GM12891 (cell line): ENCODE measurements at places on chromosomes 5 and 9.

- peak; percentile 12 for DNase-seq
Measured at GRCh38 chr5:32713361-32713769, 2.2 kb downstream of the NPR3 start.

DNA sequence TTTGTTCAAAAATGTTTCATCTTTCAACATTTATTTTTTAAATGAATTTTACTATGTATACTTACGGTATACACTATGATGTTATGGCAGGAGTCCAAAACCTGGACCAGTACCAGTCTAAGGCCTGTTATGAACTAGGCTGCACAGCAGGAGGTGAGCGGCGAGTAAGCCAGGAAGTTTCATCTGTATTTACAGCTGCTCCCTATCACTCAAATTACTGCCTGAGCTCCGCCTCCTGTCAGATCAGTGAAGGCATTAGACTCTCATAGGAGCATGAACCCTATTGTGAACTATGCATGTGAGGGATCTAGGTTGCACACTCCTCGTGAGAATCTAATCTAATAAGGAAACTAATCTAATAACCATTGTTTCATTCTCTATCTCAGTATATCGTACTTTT lies 715.5 kb upstream of the PTPRD start:
- DNase-seq, result no peak

DNA sequence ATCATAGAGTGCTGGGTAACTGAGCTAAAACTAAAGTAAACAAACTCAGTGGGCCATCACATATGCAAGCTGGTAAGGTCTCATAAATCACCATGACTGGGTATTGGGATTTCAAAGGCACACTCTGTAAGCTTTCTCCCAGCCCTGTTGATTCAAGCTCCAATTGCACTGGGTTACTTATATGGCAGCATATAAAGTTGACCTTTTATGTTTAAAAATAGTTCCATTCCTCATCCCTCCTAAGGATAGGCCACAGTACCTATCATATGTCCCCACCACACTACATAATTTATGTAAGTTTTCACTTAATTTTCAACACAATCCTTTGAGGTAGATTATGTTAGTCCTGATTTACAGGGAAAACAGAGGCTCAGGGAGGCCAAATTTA lies 438.4 kb downstream of the RAB3C start:
- no peak for DNase-seq

DNA sequence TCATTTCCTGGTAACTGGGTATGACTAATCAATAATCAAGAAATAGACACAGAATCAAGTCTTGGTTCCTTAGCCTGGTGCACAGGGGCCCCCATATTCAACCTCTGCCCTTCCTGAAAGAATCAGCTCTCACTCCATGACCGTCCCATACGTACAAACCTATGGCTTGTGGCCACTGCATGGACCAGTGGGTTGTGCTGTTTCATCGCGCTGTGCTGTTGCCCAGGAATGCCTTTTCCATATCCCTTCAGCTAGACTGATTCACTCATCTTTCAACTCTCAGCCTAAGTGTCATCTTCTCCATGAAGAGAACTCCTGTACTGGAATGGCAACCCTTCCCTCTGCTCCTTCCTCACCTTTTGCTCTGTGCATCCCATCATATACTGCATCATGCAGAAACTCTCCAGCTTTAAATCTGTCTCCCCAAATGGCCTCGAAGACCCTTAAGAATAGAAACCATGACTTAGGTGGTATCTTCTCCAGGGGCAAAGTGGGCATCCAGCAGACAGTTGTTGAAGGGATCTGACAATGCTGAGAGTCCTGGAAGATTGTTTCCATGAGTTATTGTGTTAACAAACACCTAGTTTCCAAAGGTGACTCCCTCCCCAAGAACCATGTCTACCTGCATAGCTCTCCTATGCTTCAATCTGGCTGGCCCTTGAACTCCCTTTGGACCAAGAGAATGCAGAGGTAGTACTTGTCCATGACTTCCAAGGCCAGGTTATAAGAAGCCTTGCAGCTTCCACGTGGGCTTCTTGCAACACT lies 180.8 kb downstream of the ACTL7B start:
- DNase-seq, result no peak

GRCh38 chr5:73370640-73371583 lies 77.7 kb downstream of the FOXD1 start:
- no peak for DNase-seq

- no peak for DNase-seq
Measured at GRCh38 chr5:143318270-143318669, 85.2 kb downstream of the NR3C1 start.

DNA sequence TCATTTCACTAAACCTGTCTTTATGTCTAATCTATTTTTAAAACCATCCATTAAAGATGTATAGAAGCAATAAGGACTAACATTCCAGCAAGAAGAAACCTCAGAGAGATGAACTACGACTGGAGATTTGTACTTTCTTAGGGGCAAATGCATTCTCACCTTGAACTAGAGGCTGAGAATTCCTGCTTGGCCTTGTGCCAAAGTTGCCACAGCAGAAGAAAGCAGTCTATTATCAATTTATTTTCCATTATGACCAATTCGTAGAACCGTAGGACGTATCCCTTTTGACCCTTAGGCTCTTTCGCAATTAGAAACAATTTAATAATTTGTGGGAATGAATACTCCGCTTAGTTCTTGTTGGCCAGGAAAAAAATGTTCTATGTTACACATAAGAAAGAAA lies 1647.4 kb upstream of the CDH9 start:
- no peak for DNase-seq

GRCh38 chr5:150440948-150441812 lies 8.4 kb downstream of the RPS14 start:
- no peak for DNase-seq
